ENCODE measurements at places on chromosomes 16 and 17.

- DNase-seq: no peak
These were observed 20.7 kb upstream of the ADCY7 start for GRCh38 chr16:50245417-50246298.

GRCh38 chr17:79064026-79064425, 10.6 kb upstream of the ENGASE start:
- DNase-seq: no peak

DNA sequence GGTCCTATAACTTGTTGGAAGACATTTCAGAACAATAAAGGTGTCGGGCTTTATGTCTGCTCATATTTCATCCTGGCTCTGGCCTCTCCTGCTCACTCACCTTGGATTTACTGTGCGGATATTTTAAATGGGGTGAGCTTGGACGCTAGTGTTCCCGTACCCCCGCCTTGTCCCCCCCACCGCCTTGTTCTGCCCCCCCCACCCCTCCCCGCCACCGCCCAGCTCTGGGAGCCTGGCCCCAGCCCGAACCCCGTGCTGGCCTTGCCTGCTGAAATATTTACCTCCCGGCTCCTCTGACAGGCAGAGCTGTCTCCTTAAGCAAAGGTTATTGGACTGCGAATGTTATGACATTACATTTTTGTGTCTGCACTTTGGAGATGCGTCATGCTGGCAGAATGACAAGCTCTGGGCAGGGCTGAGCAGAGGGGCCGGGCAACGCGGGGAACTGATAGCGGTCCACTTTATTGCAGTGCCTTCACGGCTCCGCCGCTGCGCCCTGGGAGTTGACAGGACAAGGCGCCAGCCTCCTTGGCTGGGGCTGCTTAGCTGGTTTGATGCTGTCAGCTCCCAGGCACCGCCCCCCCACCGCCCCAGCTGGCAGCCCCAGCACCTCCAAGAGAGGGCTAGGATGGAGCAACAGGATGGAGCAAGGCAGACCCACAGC, 222.5 kb upstream of the GSE1 start:
- DNase-seq: peak; percentile 61

GRCh38 chr17:80927791-80928216, 63.8 kb upstream of the CHMP6 start:
- DNase-seq: no peak

GRCh38 chr17:79785900-79786810, 8.2 kb downstream of the CBX2 start:
- DNase-seq: no peak

DNA sequence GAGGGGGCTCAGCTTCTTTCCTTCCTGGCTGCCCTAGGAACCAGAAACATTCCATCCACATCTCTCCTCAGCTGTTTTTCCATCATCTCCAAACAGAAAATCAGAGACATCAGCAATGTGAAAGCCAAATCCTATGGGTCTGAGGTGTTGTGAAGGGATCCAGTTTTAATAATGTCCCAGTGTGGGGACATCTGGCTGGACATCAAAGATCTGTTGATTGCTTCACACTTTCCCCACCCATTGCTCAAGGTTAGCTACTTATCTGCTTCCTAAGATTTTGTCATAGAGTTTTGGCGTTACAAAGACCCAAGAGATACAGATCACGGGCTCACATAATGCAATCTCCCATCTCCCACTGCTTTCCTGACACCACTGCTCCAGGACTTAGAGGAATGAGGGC, 47.8 kb upstream of the AXIN2 start:
- no peak for DNase-seq

DNA sequence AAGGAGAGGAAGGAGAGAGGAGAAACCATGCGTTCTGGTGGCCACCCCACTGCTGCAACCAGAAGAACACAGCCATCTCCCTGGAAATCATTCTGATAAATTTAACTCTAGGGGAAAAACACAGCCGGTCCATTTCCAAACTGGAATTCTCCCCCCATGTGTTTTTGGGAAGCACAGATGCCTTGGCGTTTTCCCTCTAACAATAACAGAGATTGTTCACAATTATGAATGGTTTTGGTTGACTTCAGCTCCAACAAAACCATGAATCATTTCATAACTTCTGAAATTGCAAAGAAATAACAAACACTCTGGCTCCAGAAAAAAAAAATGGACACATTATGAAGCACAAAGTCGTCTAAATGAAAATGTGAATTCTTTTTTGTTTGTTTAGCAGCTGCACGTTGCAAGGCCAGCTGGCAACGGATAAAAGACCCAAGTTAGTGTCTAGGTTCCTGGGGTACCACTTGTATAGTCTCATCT, 46.2 kb downstream of the GNAO1 start:
- DNase-seq: no peak

- peak; percentile 74 for DNase-seq
These were observed 13.5 kb upstream of the TBX21 start for GRCh38 chr17:47719411-47720152.

GRCh38 chr16:4548124-4548523, 8.0 kb upstream of the C16orf96 start:
- no peak for DNase-seq

GRCh38 chr16:28202147-28202746, 9.5 kb downstream of the XPO6 start:
- no peak for DNase-seq

DNA sequence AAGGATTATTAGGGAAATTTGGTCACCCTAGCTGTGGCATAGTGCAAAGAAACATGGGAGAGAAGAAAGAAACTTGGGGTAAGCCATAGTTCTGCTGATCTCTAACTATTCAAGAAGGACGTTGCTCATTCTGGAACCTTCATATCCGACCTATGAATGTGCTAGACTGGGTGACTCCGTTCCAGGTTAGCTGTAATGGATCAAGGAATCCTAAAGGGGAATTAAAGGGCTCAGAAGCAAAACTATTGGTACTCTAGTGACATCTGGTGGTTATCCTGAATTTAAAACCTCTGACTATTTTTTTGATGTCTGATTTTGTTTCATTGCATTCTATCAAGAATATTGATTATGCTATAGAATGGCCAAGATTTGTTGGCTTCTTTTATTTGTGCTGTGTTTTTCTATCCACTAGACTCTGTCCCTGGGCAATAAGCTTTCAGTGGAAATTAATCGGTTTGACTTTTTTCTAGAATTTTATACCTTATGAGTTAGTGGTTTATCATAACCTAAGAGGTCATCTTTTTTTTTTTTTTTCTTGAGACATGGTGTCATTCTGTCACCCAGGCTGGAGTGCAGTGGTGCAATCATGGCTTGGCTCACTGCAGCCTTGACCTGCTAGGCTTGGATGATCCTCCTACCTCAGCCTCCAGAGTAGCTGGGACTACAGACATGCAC, 19.5 kb downstream of the PCTP start:
- DNase-seq: peak; percentile 29
